ENCODE measurements at places on chromosomes 11 and 22.

- DNase-seq, result no peak
Measured at GRCh38 chr22:39283322-39284141, 35.9 kb downstream of the RPL3 start.

GRCh38 chr22:49134076-49134475 lies 693.6 kb downstream of the BRD1 start:
- no peak for DNase-seq

- DNase-seq, result peak; percentile 74
Measured at GRCh38 chr11:66996609-66997273, 21.6 kb downstream of the C11orf86 start.

GRCh38 chr11:46675949-46676348 lies 24.5 kb downstream of the ARHGAP1 start:
- DNase-seq, result no peak

- DNase-seq, result peak; percentile 5
Measured at GRCh38 chr11:88631497-88631896, 294.0 kb upstream of the CTSC start.

DNA sequence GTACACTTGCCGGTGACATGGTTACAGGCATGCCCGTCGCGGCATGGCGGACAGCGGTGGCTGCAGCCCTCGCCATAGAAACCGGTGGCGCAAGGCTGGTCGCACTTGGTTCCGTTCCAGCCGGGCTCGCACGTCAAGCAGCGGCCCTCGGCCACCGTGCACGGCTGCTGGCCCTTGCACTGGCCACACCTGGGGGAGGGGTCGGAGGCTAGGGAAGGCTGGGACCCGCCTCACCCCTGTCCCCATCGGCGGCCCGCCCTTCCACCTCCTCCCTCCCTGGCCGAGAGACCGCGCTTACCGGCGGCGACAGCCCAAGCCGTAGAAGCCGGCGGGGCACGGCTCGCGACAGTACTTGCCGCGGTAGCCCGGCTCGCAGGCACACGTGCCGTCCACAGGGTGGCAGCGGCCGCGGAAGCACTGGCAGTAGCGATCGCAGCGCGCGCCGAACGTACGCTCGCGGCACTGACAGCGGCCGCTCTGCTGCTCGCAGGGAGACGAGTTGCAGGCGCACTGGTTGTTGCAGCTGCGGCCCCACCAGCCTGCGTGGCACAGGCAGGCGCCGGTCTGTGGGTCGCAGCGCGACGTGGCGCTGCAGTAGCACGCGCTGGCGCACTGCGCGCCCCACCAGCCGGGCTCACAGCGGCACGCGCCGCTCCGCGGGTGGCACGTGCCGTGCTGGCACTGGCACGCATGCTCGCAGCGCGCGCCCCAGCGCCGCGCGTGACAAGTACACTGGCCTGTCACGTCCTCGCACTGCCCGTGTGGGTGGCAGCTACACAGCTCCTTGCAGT lies 6.7 kb downstream of the SCARF2 start:
- DNase-seq, result no peak

GRCh38 chr22:40212121-40212520 lies 34.4 kb downstream of the TNRC6B start:
- DNase-seq, result peak; percentile 44

DNA sequence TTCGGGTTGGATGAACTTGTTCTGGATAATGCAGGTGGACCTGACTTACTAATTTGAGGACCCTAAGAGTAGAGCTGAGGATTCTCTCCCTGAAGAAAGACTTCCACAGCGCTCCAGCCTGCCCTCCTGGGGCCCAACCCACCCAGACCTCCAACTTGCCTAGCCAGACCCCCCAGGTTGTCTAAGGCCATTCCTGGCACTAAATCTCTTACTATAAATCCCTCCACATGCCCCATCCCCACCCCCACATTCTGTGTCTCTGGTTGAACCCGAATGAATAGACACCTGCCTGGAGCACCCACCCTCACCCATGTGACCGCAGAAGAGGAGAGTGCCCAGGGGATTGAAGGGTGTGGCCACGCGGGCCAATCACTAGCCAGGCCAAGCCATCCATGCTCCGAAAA lies 1480.0 kb downstream of the TBC1D22A start:
- DNase-seq, result no peak

GRCh38 chr11:114106986-114107385 lies 47.5 kb downstream of the ZBTB16 start:
- DNase-seq, result no peak

GRCh38 chr11:117121176-117121575 lies 22.9 kb upstream of the PAFAH1B2 start:
- DNase-seq, result no peak

GRCh38 chr11:3091846-3092602 lies 34.8 kb upstream of the CARS1 start:
- DNase-seq, result peak; percentile 70

DNA sequence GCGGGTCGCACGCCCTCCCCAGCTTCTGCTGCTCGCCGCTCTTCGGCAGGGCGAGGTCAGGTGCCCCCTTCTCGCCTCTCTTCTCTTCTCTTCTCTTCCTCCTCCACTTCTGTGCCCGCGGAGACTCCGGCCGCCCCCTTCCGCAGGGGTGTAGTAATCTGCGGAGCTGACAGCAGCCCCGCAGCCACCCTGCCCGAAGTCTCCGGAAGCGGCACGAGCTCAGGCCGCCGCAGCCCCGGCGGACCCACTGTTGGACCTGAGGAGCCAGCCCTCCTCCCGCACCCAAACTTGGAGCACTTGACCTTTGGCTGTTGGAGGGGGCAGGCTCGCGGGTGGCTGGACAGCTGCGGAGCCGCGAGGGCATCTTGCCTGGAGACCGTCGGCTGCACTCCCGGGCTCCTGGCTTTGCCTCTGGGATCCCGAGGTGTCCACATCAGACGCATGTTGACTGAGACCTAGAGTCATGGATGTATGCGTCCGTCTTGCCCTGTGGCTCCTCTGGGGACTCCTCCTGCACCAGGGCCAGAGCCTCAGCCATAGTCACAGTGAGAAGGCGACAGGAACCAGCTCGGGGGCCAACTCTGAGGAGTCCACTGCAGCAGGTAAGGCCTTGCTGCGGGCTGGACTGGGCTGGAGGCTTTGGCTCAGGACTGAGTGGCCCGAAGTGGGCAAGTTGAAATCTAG lies 486 bp downstream of the STIM1 start:
- no peak for DNase-seq

DNA sequence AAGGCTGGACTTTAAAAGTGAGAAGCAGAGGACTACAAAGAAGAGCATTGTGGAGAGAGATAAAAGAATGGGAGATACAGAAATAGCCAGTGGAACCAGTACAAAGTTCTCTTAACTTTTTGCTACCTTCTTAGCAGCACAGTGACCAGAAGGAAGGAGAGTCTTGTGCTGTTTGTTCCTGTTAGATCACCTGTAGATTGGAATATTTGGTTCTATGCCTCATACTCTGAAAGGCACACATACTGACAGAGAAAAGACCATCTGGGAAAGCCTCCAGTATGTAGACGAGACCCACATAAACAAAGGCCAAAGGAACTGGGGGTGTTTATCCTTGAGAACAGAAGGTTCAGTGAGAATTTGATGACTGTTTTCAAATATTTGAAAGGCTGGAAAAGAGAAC lies 18.7 kb downstream of the RNF141 start:
- DNase-seq, result no peak

DNA sequence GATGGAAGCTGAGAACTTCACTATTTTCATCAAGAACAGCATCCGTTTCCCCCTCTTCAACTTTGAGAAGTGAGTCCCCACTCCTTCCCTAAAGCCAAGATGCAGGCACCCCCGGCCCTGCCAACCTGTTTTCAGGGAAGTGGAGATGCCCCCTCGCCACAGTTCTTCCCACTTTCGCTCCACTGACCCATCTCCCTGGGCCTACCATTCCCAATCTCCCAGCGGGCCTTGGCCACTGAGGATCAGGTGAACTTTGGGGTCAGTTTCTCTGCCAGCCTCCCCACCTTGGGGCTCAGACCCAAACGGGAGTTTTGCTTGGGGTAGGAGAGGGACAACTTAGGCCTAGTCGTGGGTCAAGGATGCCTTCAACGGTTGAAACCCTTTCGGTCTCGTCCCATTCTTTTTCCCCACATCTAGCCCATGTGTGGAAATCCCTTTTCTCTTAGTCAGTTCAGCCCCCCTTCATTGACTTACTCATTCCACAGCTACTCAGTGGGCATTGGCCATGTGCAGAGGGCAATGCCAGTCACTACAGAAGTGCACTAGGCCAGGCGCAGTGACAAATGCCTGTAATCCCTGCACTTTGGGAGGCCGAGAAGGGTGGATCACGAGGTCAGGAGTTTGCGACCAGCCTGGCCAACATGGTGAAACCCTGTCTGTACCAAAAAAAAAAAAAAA lies 10.6 kb downstream of the P2RX3 start:
- no peak for DNase-seq

- DNase-seq, result peak; percentile 65
Measured at GRCh38 chr11:111612224-111612623, 10.0 kb downstream of the SIK2 start.

- DNase-seq, result no peak
Measured at GRCh38 chr22:48872271-48873190, 955.1 kb downstream of the BRD1 start.

DNA sequence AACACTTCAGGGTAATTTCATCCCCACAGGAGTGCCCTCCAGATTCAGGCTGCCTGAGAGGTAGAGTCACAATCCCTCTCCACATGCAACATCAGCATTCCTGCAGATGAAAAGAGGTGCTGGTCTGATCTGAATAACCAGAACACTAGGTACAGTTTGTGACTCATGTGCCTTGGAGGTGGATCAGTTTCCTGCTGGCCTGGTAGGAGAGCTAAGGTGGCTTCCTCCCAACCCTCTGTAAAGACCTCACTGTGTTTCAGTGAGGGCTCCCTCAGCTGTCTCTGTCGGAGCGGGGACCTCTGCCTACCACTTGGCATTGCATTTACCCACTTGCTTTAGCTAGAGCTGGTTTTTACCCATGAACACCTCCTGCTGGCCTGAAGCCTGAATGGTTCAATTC lies 7.6 kb downstream of the OR9G1 start:
- DNase-seq, result no peak

DNA sequence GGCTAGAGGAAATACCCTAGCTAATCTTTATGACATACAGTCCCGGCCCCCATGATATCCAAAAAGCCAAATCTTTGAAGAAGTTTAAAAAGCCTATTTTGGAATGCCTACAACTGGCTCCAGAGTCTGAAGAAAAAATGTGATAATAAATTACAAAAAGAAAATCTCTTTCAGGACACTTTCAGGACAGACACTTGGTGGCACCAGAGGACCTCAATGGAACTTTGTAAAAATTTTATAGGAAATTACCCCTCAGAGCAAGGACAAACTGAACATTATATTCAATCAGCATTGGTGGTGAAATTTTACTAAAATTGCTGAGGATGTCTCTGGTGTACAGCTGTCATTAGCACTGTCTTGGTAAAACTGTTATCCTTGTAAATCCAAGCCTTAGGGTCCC lies 81.0 kb downstream of the CCDC73 start:
- DNase-seq, result peak; percentile 15

DNA sequence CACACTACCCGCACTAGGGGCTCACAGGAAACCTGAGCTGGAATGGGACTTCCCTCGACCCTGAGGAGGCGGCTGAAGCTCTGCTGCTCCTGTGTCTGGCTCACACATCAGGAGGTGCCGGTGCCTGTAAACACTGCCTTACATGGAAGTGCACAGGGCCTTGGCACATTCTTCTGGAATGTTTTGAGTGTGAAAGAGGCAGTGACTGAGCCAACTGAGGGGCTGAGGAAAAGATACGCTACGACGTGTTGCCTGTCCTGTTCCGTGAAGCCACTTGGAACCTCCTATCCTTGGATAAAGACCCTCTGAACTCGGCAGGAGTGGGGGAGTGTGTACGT lies 10.5 kb downstream of the TXN2 start:
- DNase-seq, result peak; percentile 75

GRCh38 chr11:29333993-29334775 lies 682.6 kb downstream of the KCNA4 start:
- peak; percentile 84 for DNase-seq

DNA sequence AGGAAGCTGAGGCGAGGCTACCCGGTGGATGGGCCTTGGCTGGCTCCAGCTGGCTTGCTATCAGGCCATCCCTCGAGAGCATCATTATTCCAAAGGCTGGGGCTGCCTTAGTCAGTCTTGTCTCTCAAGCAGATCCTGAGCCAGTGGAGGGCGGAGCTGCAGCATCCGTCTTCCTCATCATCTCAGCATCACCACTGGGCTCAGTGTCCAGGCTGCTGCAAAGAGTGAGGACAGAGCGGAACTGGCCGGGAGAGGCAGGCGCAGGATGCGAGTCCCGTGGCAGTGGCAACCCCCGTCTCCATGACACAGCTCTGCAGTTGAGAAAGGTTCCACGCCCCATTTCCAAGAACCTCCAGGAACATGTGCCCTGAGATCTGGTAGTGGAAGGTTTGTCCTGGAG lies 4.4 kb downstream of the TP53I11 start:
- no peak for DNase-seq

All from choroid plexus epithelial cell (primary cell).